Endodermal cell (in vitro differentiated cells): ENCODE measurements at places on chromosomes 2 and 18.

- peak; percentile 89 for DNase-seq
- H3K27ac ChIP-seq = peak overlapping the region; percentile 70
- no peaks in the 10 kb centered on the region for H3K36me3 ChIP-seq
- peaks cover 11% of the 10 kb centered on the region for H3K4me1 ChIP-seq
- H3K27me3 ChIP-seq = no peaks in the 10 kb centered on the region
These were observed 55.3 kb upstream of the HK2 start for GRCh38 chr2:74778381-74779264.

- H3K36me3 ChIP-seq = peaks cover 90% of the 10 kb centered on the region
- no peak overlapping the region for H3K4me3 ChIP-seq
- DNase-seq = peak; percentile 72
- H3K27ac ChIP-seq = no peak overlapping the region
- H3K27me3 ChIP-seq = no peaks in the 10 kb centered on the region
- peaks cover 2% of the 10 kb centered on the region for H3K4me1 ChIP-seq
These were observed 18.4 kb downstream of the NAPG start for GRCh38 chr18:10544093-10544748.

- no peaks in the 10 kb centered on the region for H3K36me3 ChIP-seq
- no peaks in the 10 kb centered on the region for H3K4me1 ChIP-seq
- H3K27ac ChIP-seq = no peak overlapping the region
- DNase-seq = no peak
These were observed 183.0 kb downstream of the CDCA7 start for GRCh38 chr2:173537694-173538093.

- H3K27ac ChIP-seq = no peak overlapping the region
- peak; percentile 32 for DNase-seq
- H3K27me3 ChIP-seq = no peaks in the 10 kb centered on the region
These were observed 8.2 kb downstream of the TMEM37 start for GRCh38 chr2:119439574-119440500.

- no peaks in the 10 kb centered on the region for H3K36me3 ChIP-seq
- no peak overlapping the region for H3K4me3 ChIP-seq
- no peaks in the 10 kb centered on the region for H3K27me3 ChIP-seq
- no peaks in the 10 kb centered on the region for H3K4me1 ChIP-seq
- H3K27ac ChIP-seq = no peak overlapping the region
These were observed 556.4 kb downstream of the ERBB4 start for GRCh38 chr2:211982162-211982561.

DNA sequence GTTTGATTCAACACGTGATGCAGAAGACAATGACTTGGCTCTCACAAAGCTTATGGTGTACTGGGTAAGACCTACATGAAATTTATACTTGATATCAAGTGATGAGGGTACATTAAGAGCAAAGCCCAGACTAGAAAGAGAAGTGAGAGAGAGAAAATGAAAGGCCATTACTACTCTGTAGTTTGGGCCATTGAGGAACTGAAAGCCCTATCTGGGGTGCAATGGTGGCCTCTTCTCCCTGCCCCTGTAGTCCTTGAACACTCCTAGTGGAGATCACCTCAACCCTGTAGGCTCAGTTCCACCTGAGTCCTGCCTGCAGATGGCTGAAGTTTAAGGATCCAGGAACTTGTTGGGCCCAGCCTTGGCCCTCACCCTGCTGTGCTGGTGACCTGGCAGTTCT lies 569.8 kb upstream of the MEX3C start:
- DNase-seq = no peak
- H3K4me3 ChIP-seq = no peak overlapping the region

DNA sequence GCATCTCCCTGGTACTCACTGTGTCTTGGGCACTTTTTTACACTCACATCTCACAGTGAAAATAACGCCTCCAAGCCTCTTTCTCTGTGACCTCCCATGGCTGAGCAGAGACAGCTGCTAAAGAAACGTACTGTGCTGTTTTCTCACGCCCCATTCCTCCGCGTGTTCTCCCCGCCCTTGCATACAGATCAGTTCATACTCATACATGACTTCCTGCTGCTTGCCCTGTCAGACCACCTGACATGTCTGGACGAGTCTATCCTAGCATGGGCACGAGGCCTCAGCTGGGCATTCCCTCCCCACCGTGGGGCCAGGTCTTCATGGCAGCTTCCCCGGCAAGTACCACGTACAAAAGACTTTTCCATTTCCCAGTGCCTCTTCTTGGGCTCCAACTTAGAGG lies 21.2 kb upstream of the IL1A start:
- no peaks in the 10 kb centered on the region for H3K27me3 ChIP-seq
- H3K36me3 ChIP-seq = no peaks in the 10 kb centered on the region
- no peaks in the 10 kb centered on the region for H3K4me1 ChIP-seq
- no peak overlapping the region for H3K27ac ChIP-seq
- DNase-seq = no peak

GRCh38 chr2:11807156-11808015 lies 61.0 kb downstream of the LPIN1 start:
- no peak for DNase-seq
- H3K27ac ChIP-seq = no peak overlapping the region
- no peaks in the 10 kb centered on the region for H3K27me3 ChIP-seq

DNA sequence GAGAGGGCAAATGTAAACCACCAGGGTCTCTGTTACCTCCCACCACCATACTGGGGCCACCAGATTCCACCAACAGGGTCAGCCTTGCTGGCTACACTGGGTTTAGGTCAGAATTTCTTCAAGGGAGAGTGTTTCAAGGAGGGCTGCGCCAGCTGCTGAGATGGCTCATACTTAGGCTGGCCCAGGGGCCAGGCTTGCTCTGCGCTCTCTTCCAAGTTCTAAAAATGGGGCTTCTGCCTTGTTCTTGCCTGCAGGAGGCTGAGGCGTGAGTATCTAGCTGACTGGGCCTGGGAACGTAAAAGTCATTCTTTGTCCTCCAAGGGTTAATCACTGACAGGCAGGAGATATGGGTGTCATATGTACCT lies 28.1 kb downstream of the MRPL33 start:
- H3K27ac ChIP-seq = peak overlapping the region; percentile 88
- no peak for DNase-seq
- no peaks in the 10 kb centered on the region for H3K27me3 ChIP-seq
- H3K36me3 ChIP-seq = no peaks in the 10 kb centered on the region

DNA sequence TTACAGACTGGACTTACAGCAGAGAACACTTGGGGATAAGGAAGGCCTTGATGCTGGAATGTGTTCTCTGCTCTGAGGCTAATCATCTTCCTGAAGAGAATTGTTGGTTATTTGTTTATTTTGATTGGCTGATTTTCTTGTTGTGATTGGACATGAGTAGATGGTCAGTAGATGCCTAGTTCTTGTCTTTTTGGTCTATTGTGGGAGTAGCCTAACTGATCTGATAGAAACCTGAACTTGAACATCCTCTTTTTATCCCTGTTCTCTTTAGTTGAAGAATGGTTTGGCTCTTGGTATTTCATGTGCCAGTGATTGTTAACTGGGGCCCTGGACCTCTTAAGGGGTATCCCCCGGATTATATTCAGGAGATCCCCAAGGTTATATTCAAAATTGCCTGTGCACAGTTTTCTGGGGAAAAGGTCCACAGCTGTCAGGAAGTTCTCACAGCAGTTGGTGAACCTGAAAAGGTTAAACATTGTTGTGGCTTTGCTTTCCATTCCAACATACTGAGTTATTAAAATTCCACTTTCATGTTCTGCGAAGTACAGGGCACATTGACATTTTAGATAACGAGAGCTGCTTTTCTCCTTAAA lies 13.6 kb downstream of the TWSG1 start:
- H3K4me1 ChIP-seq = no peaks in the 10 kb centered on the region
- peaks cover 18% of the 10 kb centered on the region for H3K36me3 ChIP-seq
- H3K4me3 ChIP-seq = no peak overlapping the region
- H3K27ac ChIP-seq = no peak overlapping the region

DNA sequence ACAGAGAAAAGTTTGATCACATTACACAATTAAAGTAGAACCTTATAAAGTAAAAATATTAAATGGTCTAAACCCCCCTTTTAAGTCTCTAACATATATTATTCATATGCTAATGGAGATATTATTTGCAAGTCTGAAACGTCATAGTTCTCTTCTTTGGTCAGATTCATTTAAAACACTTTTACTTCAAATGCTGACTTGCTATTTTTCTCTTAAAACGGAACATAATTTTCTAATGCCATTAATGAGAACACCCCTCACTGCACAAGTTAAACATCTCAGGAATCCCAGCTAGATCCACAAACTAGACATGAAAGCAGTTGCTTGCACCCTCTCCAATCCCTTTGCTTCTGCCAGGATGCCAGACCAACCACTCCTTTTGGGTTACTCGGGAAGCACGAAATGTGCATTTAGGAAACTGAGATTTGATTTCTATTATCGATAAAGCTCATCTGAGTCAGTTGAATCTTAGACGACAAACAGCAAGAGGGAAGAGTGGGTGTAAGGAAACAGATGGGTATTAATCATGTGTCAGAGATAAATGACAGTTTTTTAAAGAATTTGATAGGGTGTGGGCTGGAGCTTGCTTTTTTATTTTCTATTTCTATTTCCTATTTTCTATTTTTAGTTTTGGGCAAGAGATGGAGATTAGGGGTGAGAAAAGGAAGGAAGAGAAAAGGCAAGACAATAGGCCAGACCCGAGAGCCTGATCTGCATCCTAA lies 1.5 kb downstream of the ADD2 start:
- peak overlapping the region; percentile 42 for H3K27ac ChIP-seq
- H3K4me1 ChIP-seq = no peaks in the 10 kb centered on the region
- H3K4me3 ChIP-seq = peak overlapping the region; percentile 81

- peaks cover 6% of the 10 kb centered on the region for H3K4me1 ChIP-seq
- no peak overlapping the region for H3K4me3 ChIP-seq
- peaks cover 19% of the 10 kb centered on the region for H3K36me3 ChIP-seq
- H3K27ac ChIP-seq = no peak overlapping the region
- H3K27me3 ChIP-seq = no peaks in the 10 kb centered on the region
These were observed 181.3 kb downstream of the CTIF start for GRCh38 chr18:48719974-48720654.

DNA sequence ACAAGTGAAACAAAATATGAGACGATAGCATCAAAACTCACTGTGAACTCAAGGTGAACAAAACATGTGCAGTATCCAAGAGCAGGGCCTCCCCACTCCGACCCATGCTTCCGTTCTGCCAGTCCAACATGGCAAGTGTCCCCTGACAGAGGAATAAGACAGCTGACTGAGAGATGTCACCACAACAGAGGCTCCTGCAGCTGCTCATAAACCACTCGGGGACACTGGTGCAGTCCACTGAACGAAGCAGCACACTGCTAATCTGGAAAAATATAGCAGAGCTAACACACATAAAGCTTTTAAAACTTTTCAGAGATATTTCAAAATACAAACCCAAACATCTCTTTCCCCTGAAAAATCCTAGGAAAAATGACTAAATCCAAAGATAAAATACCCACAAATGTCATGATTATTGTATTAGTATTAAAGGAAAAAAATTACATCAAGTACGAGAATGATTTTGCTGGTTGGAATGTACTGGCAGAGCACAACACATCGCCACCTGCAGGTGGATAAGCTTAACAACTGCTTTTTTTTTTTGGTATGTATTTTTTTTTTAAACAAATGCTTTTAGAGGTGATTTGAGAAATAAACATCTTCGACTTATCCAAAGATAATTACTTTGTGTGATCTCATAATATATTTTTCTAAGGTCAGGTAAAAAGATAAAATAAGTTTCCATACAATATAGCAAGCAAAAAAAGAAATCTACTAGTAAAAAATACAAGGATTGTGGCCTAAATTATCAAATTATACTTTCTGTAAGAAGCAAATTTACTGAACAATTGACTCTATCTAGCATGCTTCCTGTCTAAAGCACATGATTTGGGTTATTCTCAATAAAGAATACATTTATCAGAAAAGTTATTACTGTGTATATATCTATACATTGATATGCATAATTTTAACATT lies 18.6 kb downstream of the THADA start:
- no peak overlapping the region for H3K4me3 ChIP-seq
- no peak for DNase-seq
- no peaks in the 10 kb centered on the region for H3K4me1 ChIP-seq
- no peak overlapping the region for H3K27ac ChIP-seq

DNA sequence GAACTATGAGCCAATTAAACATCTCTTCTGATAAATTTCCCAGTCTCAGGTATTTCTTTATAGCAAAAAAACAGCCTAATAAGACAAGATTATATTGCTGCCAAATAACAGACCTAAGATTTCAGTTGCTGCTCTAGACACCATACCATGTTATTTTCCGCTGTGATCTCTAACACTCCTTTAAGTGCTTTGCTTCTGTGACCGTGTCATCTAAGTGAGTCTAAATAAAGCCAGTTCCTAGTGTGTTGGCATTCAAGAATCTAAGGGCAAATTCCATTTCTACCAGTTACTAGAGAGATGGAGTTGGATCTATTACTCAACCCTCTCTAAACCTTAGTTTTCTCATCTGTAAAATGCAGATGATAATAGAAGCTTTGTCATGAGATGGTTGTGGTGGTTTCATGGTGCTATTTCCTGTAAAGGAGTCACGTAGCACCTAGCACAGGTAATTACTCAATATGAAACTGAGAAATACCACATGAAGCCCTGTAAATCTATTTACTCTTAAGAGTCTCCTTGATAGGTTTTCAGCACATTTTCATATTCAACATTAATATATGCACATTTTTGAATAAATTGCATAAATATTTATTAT lies 40.5 kb downstream of the SPHKAP start:
- no peak overlapping the region for H3K4me3 ChIP-seq
- no peaks in the 10 kb centered on the region for H3K4me1 ChIP-seq
- no peak for DNase-seq
- no peaks in the 10 kb centered on the region for H3K27me3 ChIP-seq
- no peaks in the 10 kb centered on the region for H3K36me3 ChIP-seq

- H3K27me3 ChIP-seq = no peaks in the 10 kb centered on the region
- no peak overlapping the region for H3K27ac ChIP-seq
- H3K4me1 ChIP-seq = peaks cover 9% of the 10 kb centered on the region
- peaks cover 38% of the 10 kb centered on the region for H3K36me3 ChIP-seq
- no peak overlapping the region for H3K4me3 ChIP-seq
- DNase-seq = no peak
These were observed 76.3 kb upstream of the WDSUB1 start for GRCh38 chr2:159362816-159363251.

DNA sequence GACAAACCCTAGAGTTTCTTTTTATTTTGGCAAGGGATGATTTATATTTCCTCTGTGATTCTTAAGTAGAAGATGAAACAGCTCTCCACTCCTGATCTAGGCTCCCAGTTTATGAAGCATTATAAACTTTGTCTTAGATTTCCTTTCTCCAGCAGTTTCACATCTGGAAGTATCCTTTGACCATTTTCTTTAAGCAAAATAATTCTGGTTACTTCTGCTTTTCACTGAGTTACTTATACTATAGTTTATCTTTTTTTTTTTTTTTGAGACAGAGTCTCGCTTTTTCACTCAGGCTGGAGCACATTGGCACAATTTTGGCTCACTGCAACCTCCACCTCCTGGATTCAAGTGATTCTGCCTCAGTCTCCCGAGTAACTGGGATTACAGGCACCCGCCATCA lies 45.5 kb downstream of the KCMF1 start:
- peaks cover 4% of the 10 kb centered on the region for H3K4me1 ChIP-seq
- peaks cover 5% of the 10 kb centered on the region for H3K36me3 ChIP-seq
- H3K4me3 ChIP-seq = no peak overlapping the region
